ENCODE measurements at places on chromosomes 16 and 17.

DNA sequence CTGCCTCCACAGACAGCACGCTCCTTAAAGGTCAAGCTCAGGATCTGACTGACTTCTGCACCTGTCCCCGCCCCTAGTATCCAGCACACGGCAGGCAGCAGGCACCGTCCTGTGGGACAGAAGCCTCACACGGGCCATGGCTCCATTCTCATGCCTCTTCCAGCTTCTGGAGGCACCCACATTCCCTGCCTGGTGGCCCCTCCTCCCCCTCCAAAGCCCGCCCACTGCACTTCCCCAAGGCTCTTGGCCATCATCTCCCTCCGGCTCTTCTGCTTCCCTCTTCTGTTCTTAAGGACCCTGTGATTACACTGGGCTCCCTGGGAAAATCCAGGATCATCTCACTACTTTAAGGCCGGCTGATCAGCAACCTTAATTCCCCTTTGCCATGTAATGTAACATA lies 3.5 kb downstream of the CANT1 start:
- DNase-seq: no peak

GRCh38 chr16:66357523-66357928 lies 9.0 kb upstream of the CDH5 start:
- DNase-seq: peak; percentile 53

GRCh38 chr17:44780845-44781480 lies 22.2 kb downstream of the ADAM11 start:
- DNase-seq: no peak

GRCh38 chr16:73051226-73051625 lies 3.3 kb upstream of the ZFHX3 start:
- DNase-seq: no peak

DNA sequence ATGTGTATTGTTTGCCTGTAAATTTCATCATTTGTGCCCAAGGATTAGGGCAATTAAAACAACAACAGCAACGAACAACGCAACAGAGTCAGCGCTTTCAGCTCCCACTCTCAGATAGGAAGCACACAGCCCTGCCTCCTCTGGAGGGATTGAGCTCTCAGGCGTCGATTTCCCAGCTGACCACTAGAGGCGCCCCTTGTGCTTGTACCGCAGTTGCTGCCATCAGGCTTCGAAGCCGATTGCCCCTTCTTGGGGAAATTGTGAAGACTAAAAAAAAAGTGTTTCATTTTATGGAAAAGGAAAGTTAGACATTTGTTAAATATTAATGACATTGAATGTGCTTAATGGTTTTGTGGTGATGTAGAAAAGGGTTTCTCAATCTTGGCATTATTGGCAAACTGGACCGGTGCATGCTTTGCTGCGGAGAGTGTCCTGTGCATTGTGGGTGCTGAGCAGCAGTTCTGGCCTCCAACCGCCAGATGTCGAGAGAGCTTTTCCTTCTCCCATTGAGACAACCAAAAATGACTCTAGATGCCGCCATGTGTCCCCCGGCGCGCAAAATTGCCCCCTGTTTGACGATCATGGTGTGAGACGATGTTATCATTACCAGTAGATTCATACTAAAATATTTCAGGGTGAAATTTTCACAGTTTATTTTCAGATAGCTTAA lies 650.4 kb upstream of the RBFOX1 start:
- peak; percentile 43 for DNase-seq

- DNase-seq: peak; percentile 83
These were observed 151.9 kb downstream of the MSI2 start for GRCh38 chr17:57408071-57408811.

GRCh38 chr17:13346996-13347762 lies 254.6 kb downstream of the HS3ST3A1 start:
- DNase-seq: no peak

- DNase-seq: peak; percentile 42
These were observed 615 bp downstream of the CARMIL2 start for GRCh38 chr16:67645397-67646121.

GRCh38 chr17:31092475-31093064 lies 2.2 kb upstream of the NF1 start:
- DNase-seq: no peak
